IMR-90 (cell line): ENCODE measurements at places on chromosomes 7 and 10. TPM values are rescaled to one million over a fixed set of nuclear protein-coding genes. Genes with fewer than 3 reads are reported as not detected.

The TAS2R41 gene
- total RNA-seq: not detected in 2 replicates

GRCh38 chr7:121824276-121824675 is 48.7 kb upstream of the PTPRZ1 start:
- no peak for DNase-seq

DNA sequence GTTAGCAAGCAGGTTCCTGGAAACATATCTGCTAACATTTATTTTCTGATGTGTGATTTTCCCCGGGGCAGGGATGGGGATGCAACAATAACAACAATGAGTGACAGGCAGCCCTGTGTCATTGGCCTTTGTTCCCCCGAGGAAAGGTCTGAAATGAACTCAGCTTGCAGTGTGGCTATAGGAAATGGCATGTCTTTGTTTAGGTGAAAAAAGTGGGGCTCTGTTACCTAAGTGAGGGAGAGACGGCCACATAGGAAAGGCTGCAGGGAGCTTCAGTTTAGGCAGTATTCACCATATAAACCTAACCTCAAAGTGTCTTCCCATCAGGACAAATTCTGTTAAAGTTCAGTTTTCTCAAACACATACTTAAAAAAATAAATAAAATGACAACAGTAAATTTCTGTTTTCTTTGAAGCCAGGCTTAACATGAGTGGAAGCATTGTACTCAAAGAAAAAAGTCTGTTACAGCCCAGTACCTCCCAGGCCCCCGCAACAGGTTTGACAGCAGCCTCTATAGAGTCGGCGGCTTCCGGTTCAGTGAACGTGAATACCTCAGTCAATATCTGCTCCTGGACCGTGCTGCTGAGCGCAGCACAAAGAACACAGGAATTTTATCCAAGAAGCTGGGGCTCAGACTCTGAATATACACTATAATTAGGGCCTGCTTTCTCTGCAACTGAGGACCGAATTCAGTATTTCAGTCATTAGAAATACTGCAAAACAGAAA is 168.3 kb downstream of the GLI3 start:
- DNase-seq: no peak

DNA sequence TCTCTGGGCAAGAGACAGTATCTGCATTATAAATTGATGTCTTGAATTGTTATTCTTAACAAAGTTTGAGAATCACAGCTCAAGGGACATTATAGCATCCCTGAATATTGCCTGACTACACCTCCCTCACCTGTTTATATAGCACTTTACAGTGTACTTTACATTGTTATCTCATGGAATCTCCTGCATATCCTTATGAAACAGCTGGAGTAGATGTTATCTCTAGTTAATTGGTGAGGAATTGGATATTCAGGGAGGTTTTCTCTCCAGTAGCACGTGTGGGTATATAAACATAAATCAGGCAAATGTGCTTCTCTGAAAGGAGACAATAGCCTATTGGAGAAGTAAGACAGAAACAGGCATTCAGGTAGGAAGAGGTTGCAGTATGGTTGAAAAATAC is 117.2 kb downstream of the SRI start:
- no peak for DNase-seq

- no peak for DNase-seq
Observed at GRCh38 chr7:1850976-1851571, 181.0 kb downstream of the ELFN1 start.
